ENCODE measurements at places on chromosomes 1 and 21. TPM values are rescaled to one million over a fixed set of nuclear protein-coding genes. Genes with fewer than 3 reads are reported as not detected.

The CYP4A22 gene
- total RNA-seq: not detected

The FUBP1 gene
- total RNA-seq: 204 TPM

DNA sequence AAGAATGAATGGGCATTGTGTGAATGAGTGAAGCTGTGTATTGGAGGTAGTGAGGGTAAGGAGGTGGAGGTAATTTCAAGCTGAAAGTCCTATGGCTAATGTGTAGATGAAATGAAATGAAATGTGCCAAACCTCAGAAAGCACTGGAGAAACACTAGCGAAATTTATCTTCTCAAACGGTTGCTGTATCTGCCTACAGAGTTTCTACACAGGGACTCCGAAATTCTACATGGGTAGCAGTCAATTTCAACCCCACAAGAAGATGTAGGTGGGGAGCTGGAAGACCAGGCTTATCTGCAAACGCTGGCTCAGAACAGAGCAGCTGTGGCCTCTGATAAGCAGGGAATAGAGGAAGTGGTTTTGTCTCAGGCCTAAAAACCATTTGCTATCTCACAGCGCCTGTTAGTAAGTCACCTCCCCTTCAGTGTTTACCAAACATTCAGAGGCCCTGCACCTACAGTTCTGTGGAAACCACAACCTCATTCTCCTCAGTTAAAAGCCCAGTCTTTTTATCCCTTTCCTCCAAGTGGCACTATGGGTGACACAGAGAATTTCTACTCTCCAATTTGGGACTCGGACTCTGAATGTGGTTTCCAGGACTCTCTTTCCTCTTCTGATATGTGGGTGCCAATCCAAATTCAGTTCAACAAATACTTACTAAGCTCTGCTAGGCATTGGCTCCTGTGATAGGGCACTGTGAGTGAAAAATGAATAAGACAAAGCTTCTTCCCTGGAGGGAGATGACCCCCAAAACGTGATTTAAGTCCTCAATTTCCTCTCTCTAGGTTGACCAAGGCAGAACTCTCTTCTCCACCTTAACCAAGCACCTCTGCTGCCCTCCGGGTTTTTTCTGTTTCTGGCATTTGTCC is 17.2 kb upstream of the SLAMF6 start:
- peak; percentile 71 for DNase-seq

- DNase-seq: no peak
Measured at GRCh38 chr1:30372792-30373433, 350.5 kb downstream of the MATN1 start.

DNA sequence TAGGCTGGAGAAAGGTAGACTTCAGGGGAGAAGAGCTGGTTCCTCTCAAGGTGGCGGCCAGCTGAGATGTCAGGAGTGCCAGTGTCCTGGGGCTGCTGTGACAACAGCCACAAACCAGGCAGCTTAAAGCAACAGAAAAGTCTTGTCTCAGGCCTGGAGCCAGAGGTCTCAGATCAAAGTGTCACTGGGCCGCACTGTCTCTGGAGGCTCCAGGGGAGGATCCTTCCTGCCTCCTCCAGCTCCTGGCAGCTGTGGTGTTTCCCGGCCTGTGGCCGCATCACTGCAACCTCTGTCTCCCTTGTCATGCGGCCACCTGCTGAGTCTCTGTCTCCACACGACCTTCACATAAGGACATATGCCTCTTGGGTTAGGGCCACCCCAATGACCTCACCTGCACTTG is 24.4 kb upstream of the TSPEAR start:
- no peak for DNase-seq

- no peak for DNase-seq
Measured at GRCh38 chr1:29664711-29665110, 428.4 kb downstream of the PTPRU start.

DNA sequence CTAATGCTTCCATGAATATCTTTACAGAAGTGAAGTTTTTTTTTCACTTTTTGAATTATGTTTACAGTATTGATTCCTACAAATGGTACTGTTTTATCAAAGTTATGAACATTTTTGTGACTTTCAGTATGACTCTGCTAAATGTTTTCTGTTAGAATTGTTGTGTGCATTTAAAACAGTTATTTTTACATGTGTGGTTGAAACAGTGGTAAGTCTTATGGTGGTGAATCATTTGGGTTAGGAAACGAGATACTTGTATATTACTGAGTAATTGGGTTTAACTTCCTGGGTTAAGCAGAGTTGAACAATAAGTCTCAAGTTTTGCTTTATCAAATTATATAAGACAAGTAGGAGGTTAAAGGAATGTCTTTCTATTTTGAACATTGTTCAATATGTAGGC is 66.8 kb downstream of the VPS13D start:
- DNase-seq: no peak

GRCh38 chr1:248849637-248850036 is 9.2 kb downstream of the ZNF692 start:
- no peak for DNase-seq

All from activated CD4-positive, alpha-beta memory T cell treated with anti-CD3 and anti-CD28 coated beads for 36 hours (primary cell).